Activated T-cell treated with anti-CD3 and anti-CD28 coated beads, Interleukin-2, amount 50 U/mL, for 24 hours (primary cell): ENCODE measurements at places on chromosomes 2 and 18.

- no peak for DNase-seq
Measured at GRCh38 chr18:40985436-40985835, 969.6 kb upstream of the PIK3C3 start.

GRCh38 chr2:203909261-203909967 is 27.1 kb upstream of the ICOS start:
- no peak for DNase-seq

DNA sequence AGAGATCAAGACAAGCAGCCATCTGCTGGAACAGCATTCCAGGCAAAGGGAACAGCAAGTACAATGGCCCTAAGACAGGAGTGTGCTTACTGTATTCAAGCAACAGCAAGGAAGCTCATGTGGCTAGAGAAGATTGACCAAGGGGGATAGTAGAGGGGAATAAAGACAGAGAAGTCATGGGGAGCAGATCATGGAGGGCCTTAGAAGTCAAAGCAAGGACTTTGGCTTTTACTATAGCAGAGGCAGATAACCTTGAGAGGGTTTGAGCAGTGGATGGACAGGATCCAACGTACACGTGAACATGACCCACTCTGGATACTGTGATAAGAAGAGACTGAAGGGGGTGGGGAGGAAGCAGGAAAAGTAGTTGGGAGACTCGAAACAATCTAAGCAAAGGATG is 26.9 kb downstream of the SP5 start:
- DNase-seq = no peak

- DNase-seq = no peak
Measured at GRCh38 chr2:129006135-129006886, 687.6 kb upstream of the HS6ST1 start.

GRCh38 chr2:197159661-197160211 is 150.8 kb downstream of the ANKRD44 start:
- no peak for DNase-seq

- no peak for DNase-seq
Measured at GRCh38 chr2:129765678-129766351, 213.7 kb upstream of the RAB6C start.

DNA sequence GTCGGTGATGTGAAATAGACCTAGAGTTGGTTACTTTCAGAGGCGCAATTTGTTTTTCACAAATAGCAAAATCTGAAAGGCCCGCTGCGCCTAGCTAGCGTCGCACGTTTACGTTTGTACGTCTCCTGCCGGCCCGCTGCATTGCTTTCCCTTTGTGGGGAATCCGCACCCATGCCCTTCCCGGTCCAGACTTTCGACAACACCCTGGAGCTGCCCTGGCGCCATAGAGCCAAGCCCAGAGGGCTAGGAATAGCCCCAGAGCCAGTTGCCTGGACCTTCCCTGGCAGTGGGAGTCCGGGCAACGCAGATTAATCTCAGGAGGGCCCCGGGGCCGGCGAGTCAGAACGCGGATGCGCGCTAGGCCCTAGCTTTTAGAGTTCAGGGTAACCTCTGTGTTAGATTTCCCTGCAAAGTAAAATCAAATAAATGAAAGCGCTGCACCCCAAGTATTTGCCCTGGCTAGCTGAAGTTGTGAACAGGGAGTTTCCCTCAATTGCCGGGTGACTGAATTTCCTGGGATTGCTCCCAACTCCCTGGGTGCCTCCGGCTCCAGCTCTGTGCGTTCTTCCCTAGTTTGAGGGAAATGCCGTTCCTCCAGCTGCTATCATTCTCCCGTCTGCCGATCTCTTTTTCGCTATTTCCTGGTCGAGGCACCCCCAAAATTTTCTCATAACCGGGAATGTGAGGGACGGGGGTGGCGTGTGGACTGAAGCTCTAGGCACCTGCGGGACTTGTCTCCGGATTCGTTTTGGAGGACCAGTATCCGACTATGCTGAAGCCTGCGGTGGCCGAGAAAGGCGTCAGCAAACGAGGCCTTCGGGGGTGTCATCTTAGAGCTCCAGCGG is 1.2 kb upstream of the EN1 start:
- no peak for DNase-seq
